ENCODE measurements at places on chromosomes 1 and 21. TPM values are rescaled to one million over a fixed set of nuclear protein-coding genes. Genes with fewer than 3 reads are reported as not detected.

DNA sequence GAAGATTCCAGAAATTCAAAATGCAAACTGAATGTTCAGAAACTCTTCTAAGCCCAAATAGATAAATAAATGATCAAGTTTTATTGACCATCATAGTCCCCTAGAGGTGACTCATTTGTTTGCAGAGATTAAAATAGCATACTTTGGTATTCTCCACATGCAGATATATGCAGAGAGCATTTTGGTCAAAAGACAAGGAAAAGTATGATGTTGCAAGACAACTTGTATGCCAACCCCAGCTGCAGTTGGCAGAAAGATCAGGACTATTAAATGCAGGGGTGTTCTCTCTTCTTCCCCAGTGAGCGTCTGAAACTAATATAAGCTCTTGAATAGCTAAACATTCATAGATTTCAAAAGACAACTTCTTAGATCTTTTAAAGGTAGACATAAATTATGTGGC, 404.9 kb downstream of the LTN1 start:
- no peak overlapping the region for H3K27ac ChIP-seq
- H3K4me3 ChIP-seq: no peak overlapping the region
- no peaks in the 10 kb centered on the region for H3K36me3 ChIP-seq
- H3K27me3 ChIP-seq: no peaks in the 10 kb centered on the region

GRCh38 chr1:204799630-204800029, 71.0 kb upstream of the NFASC start:
- H3K36me3 ChIP-seq: no peaks in the 10 kb centered on the region
- H3K4me1 ChIP-seq: no peaks in the 10 kb centered on the region
- no peak for DNase-seq

DNA sequence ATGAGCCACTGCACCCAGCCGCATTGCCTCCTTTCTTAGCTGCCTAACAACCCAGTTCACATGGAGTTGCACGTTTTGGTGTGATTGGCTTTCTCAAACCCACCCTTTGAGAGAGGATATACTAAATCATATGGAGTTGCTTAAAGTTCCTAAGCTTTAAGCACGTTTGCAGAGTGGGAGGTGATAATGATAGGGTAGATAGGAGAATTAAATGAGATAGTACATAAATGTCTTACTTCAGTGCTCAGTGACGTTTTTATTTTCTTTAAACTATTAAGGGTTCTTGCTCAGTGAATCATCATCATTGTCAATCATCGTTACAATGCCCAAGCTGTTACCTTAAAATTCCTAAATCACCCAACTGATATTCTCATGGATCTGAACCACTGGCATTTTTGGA, 2.9 kb upstream of the SH3D21 start:
- no peaks in the 10 kb centered on the region for H3K27me3 ChIP-seq
- peaks cover 12% of the 10 kb centered on the region for H3K4me1 ChIP-seq
- DNase-seq: no peak
- no peak overlapping the region for H3K4me3 ChIP-seq
- H3K36me3 ChIP-seq: peaks cover 47% of the 10 kb centered on the region
- H3K27ac ChIP-seq: no peak overlapping the region

DNA sequence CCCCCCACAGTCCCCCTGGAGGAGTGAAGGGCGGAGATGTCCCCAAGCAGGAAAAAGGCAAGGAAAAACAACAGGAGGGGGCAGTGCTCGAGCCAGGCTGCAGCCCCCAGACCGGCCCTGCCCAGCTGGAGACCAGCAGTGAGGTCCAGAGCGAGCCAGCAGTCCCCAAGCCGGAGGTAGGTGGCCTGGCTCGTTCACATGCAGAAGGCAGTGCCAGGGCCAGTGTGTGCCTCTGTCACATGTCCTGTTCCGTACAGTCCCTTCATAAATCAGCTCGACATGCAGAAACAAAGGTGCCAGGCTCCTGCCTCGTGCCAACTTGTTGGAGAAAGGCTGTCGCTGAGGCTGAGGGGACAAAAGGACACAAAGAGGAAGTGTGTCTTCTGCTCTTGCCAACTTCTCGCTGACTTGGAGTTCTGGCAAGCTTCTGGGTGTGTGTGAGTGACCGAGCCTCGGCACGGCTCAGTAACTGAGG, 24.1 kb upstream of the MPZL1 start:
- no peaks in the 10 kb centered on the region for H3K27me3 ChIP-seq
- no peak overlapping the region for H3K4me3 ChIP-seq
- no peak overlapping the region for H3K27ac ChIP-seq
- H3K4me1 ChIP-seq: no peaks in the 10 kb centered on the region
- H3K36me3 ChIP-seq: no peaks in the 10 kb centered on the region
- DNase-seq: no peak

DNA sequence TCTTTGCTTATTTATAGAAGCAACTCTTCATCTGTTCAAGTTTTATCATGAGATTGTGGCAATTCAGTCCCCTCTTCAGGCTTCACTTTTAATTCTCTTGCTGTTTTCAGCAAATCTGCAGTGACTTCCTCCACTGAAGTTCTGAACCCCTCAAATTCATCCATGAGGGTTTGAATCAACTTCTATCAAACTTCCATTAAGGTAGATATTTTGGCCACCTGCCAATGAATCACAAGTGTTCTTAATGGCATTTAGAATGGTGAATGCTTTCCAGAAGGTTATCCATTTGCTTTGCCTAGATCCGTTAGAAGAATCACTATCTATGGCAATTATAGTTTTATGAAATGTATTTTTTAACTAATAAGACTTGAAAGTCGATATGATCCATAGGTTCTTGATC, 946.7 kb upstream of the B3GALT2 start:
- H3K36me3 ChIP-seq: no peaks in the 10 kb centered on the region
- no peak overlapping the region for H3K27ac ChIP-seq
- H3K27me3 ChIP-seq: no peaks in the 10 kb centered on the region
- no peak overlapping the region for H3K4me3 ChIP-seq
- no peak for DNase-seq
- H3K4me1 ChIP-seq: no peaks in the 10 kb centered on the region

DNA sequence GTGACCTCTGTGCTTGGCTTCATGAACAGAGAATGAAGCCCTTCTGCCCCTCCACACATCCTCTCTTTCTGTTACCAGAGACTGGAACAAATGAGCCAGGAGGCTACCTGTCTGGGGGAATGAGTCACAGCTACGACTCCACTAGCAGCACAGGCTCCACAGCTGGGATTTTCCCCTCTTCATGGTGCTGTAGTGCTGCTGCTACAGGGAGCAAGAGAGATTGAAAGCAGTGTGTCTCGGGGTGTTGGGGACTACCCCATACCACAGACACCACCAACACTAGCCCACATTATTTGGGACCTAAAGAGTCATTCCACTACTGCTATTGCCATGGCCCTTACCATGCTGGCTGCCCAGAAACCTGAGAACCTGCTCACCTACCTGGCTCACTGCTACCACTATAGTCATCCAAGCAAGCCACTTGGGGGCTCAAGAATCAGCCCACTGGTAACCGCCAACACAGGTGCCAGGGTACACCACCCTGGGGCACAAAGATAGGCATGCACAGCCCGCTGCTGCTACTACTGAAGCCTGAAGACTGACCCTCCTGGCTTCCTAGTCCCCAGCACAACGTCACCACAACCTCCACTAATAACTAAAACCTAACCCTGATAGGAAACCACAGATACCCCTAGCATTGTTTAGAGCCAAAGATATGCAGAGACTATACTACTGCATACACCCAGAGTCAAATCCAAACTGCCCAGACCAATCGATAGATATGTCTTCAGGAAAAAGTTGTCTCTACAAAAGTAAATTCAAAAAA, 17.7 kb downstream of the CD1E start:
- no peak overlapping the region for H3K4me3 ChIP-seq
- H3K27ac ChIP-seq: no peak overlapping the region
- no peak for DNase-seq
- no peaks in the 10 kb centered on the region for H3K36me3 ChIP-seq

The KRTAP20-4 gene
- not detected for polyA plus RNA-seq

The SPRR2F gene
- not detected for polyA plus RNA-seq

All from SK-N-SH (cell line).